ENCODE measurements at places on chromosomes 3 and 15.

- DNase-seq = no peak
Measured at GRCh38 chr3:108489776-108490175, 20.6 kb downstream of the MYH15 start.

GRCh38 chr3:23072693-23073092, 130.4 kb upstream of the UBE2E2 start:
- DNase-seq = no peak

DNA sequence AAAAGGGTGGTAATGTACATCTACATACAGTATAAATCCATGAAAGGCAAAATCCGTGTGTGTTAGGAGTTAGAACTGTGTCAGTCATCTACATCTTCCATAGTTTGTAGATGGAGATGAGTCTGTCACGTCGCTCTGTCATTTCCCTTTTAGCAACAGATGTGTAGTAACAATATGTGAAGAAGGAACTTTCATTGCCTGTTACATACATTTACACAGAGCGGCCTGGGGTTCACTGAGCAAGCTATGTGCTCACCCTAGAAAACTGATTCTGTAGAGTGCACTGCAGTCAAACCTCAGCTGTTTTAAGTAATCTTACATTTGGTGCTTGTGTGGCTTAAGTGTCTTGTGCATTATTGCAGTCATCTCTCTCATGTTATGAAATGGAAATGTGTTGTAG, 41.6 kb upstream of the AP3B2 start:
- no peak for DNase-seq

GRCh38 chr15:27538325-27538724, 560.8 kb downstream of the OCA2 start:
- no peak for DNase-seq

GRCh38 chr3:6508410-6508759, 352.5 kb upstream of the GRM7 start:
- no peak for DNase-seq

DNA sequence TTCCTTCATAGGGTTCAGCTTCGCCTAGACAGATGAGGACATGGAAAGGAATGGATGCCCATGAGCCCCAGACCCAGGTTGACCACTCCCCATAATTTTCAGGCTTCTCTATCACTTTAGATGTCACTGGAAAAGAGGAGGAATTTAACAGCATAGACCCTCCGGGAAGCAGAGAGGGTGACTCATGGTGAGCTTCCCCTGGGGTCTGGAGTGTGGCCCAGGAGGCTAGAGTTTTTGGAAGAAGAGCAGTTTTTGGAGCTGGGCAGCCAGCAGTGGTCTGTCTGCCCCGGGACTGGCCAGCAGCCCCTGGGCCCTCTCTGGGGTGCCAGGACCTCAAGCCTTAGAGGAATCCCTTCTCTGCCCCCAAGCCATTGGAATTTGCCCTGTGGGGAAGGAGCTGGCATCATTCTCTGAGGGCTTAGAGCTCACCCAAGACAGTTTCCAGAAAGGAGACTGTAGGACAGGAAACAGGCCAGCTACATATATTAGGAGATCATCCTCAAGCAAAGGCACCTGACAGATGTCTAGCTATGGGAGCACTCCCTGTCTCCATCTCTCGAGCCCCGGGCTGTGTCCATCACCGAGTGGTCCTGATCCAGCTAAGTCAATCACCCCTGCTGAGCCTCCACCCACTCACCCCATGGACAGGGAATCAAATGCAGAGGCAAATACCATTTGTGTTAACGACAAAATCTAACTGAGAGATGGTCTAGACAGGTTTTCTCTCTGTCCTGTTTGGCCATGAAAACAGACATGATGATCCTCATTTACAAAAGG, 67.3 kb downstream of the MEGF11 start:
- no peak for DNase-seq

DNA sequence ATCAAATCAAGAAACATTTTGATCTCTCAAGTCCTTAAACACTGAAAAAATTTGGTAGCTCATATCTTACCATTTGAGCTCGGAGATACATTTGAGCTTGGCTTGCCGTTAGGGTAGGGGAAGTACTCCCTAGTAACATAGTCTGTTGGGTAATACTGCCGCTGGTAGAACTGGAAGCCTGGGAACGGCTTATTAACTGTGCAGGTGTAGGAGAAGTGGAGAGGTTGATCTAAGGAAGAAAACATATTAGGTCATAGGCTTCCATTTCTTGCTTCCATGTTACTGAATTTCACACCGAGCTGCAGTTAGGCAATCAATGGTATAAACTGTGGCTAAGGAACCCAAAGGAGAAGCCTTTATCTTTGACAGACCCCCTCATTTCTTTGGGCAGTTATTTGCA, 32.5 kb downstream of the PHC3 start:
- DNase-seq = no peak

DNA sequence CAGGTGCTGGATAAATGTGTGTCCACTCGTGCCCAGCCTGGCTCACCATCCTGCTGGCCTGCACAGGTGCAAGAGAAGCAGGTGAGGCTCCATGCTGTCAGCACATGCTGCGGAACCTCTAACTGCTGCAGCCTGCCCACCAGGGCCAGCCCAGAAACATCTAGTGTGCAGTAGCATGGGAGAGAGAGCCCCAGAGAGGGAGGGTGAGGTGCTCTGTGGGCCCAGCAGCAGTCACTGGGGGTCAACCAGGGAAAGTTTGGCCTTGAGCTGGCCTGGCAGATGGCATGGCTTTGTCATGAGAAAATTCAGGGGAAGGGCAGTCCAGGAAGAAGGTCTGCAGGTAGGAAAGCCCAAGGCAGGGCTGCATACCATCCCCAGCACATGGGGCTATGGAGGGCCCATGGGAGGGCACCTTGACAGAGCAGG, 18.2 kb upstream of the PRR23E start:
- no peak for DNase-seq

- DNase-seq = no peak
Measured at GRCh38 chr3:63807961-63808565, 11.0 kb upstream of the C3orf49 start.

DNA sequence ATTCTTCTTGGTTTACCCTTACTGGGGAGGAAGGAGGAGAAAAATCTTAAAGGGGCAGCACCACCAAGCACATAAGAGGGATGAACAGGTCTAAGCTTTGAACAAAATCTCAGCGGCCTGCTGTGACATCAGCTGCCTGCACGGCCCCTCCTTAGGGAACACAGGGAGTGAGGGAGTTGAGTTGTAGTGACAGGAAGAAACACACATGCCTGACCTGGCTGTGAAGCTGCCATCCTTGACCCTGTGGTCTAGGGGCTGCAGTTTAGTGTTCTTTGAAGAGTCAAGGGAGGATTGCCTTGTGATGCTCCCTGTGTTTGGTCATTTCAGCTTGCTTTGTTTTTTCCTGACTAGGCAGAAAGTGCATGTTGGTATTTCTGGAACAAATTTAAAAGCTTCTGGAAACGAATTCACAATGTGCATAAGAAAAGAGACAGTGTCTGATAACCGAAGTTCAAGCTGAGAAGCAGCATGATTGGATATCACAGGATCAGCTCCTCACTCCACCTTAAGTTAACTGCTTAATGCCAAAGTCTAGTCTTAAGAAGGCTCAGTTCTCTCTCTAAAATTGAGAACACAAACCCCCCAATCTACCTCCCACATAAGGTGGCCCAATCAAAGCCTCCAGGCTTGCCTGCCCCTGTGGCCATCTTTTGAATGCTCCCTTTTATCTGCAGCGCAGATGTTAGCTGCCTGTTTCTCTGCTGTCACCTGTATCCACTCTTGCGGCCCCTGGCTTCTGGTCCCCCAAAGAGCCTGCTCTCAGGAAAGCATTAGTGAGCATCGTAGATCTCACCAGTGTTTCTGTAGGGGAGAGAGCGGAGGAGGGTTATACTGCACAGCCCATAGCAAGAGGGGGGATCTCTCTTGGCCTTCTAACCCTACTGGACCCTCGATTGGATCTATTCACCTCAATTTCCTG, 82.2 kb downstream of the SCN11A start:
- DNase-seq = no peak

DNA sequence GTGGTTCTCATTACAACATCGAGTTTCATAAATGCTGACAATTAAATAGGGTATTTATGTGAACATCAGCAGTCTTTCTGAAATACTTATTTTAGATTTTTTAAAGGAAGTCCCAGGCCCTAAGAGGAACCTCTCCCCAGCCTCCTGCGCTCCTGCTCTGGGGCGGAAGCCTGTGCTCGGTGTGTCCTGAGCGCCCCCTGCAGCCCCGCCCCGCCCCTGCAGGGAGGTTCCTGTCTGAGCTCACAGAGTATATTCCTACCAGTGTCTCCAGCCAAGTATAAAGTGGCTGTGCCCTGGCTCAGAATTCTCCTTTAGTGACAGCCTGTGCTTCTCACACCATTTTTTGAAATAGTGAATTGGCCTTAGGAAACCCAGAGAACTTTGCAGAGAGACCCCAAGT, 567.9 kb downstream of the GOLGA6L6 start:
- DNase-seq = no peak

- DNase-seq = no peak
Measured at GRCh38 chr3:165892565-165892964, 55.3 kb upstream of the BCHE start.

DNA sequence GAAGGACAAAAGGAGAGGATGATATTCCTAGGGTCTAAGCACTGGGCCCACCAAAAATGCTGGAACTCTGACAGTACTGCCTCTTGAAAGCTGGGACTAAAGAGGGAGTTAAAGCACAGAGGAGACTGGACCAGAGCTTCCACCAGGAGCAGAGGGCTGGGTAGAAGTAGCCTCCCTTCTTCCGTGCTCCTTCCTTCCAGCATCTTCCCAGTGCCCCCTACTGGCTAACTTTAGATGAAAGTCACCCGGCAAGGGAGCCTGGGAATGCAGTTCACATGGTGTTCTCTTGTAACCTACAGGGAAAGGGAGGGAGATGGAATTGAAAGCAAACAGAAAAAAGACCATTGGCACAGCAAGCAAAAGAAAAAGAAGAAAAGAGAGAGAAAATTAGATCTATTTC, 106.1 kb upstream of the COL8A1 start:
- no peak for DNase-seq

DNA sequence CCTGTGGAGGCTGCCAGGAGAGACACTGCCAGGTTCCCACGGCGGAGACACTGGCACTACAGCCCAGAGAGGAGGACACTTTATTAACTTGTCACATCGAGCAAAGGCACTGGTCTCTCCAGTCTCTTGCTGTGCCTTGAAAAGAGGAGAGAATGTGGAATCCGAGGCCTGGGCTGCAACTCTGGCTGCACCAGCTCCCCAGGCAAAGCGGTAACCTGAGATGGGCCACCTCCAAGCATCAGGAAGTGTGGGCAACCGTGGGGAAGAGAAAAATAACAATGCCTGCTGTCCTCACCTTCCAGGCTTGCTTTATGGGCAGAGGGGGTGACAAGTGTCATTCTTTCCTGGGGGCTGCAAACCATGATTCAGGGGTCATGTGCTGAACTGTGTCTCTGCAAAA, 91.6 kb upstream of the RGMA start:
- DNase-seq = no peak

- DNase-seq = no peak
Measured at GRCh38 chr3:184658223-184658928, 53.5 kb downstream of the MAGEF1 start.

DNA sequence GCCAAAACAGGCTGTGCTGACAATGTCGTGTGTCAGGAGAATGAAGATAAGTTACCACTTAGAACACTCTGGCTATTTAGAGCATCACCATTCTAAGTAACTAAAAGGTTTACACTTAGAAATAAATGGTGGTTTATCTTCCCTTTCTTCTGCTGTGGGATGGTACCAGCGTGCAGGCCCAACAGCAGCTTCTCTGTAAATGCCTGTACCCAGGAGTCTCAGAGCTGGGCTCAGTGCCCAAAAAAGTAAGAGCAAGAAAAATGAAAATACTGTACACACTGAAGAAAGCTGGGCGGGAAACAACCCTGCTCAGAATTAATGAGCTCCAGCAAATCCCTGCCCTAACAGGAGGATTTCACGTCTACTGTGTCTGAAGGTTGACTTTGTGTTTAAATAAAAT, 206.5 kb downstream of the MFSD1 start:
- DNase-seq = no peak

DNA sequence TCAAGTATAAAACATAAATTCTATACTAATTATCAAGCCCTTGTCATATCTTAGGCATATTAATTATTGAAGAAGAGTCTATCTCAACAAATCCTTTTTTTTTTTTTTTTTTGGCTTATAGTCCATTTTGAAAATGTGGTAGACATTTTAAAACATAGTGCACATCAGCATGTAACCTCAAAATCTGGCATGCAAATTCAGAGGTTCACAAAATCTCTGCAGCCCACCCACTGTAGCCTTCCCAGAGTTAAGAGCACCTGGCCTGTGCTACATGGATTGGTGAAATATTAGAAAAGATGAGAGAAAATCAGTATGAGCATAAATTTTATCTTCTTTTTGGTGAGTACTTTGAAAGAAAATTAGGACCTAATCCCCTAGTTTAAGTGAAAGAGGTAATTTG, 84.8 kb downstream of the MBNL1 start:
- DNase-seq = no peak

- DNase-seq = no peak
Measured at GRCh38 chr3:167602041-167602440, 51.7 kb downstream of the WDR49 start.

DNA sequence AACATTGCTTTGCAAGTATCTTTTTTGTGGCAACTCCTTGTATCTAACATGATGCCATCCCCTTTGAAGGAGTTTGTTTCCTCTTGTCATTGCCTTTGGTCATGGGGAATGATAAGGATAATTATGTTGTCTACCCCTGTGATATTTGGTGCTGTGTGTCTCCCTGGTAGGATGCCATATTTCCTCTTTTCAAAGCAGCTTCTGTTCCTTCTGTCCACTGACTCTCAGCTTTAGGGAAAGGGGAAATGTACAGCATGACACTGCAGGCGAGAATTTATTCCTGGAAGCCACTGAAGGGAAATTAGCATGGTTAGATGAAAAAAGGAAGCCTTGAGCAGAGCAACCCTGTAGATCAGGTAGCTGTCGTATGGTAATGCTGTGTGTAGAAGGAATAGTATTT, 576.7 kb downstream of the CADM2 start:
- DNase-seq = no peak

DNA sequence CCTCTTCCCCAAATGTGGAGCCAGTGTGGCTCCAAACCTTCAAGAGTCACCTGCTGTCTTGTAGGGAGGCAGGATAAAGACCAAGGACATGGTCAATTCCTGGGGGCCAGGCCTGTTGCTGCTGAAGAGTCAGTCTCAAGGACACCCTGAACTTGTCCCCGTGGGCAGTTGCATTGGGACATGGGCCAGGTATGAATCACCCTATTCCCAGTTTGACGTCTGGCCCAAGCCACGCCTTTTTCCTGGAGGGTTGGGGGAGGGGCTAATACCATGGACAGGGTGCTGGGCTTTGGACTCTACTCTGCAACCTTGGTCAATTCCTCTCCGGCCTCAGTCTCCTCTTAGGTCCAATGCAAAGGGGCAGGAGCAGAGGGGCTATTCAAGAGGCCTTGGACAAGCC, 10.4 kb downstream of the ATP2B2 start:
- DNase-seq = peak; percentile 22

GRCh38 chr3:162437480-162437879, 940.9 kb downstream of the OTOL1 start:
- DNase-seq = no peak

- DNase-seq = no peak
Measured at GRCh38 chr3:66464512-66464894, 36.3 kb downstream of the LRIG1 start.

GRCh38 chr15:38145651-38146111, 107.0 kb upstream of the SPRED1 start:
- DNase-seq = no peak

GRCh38 chr3:184500344-184500923, 61.2 kb upstream of the EPHB3 start:
- DNase-seq = no peak
